ENCODE measurements at places on chromosomes 6 and 20. TPM values are rescaled to one million over a fixed set of nuclear protein-coding genes. Genes with fewer than 3 reads are reported as not detected.

TMEM200A gene
- 7.4 TPM for total RNA-seq

PGK2 gene
- not detected for total RNA-seq

GRM1 gene
- total RNA-seq = not detected

BNIP5 gene
- total RNA-seq = not detected

CALHM4 gene
- not detected for total RNA-seq

NKX2-4 gene
- total RNA-seq = not detected

TSHZ2 gene
- 28.4 TPM for total RNA-seq

TOX2 gene
- total RNA-seq = 17.2 TPM

RNF217 gene
- 1.1 TPM for total RNA-seq

OR2H2 gene
- total RNA-seq = not detected

SLC2A10 gene
- total RNA-seq = not detected

BPIFB1 gene
- total RNA-seq = not detected

ITPR3 gene
- 45.4 TPM for total RNA-seq

MAN1A1 gene
- 28.1 TPM for total RNA-seq

ATP6V1G2 gene
- 1.4 TPM for total RNA-seq

All from T-helper 1 cell treated with Interleukin-12 subunit alpha and Interleukin-12 subunit beta and Interleukin-4 antibody, amounts not matched to agents 30 ng/mL and 1 ng/mL, for 36 hours (primary cell).